ENCODE measurements at places on chromosomes 5 and 9.

DNA sequence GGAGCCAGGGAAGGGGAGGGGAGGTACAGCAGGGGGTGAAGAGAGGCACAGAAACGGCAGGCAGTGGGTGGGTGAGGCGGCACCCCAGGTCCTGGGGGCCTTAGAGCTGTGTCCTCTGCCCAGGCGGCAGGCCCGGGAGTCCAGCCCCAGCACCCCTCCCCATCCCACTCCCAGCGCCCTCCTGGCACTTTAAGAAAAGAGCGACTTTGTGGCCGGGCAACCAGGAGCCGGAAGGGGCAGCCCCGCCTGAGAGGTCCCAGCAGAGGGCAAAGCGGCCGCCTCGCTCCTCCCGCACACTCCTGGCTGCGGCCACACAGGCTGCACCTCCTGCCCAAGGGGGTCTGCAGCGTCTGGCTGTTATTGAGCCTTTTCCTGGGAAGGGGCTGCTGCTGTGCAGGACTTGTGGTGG lies 42.6 kb downstream of the NACC2 start:
- DNase-seq = no peak

GRCh38 chr9:112861155-112861554 lies 29.5 kb downstream of the SLC46A2 start:
- no peak for DNase-seq

DNA sequence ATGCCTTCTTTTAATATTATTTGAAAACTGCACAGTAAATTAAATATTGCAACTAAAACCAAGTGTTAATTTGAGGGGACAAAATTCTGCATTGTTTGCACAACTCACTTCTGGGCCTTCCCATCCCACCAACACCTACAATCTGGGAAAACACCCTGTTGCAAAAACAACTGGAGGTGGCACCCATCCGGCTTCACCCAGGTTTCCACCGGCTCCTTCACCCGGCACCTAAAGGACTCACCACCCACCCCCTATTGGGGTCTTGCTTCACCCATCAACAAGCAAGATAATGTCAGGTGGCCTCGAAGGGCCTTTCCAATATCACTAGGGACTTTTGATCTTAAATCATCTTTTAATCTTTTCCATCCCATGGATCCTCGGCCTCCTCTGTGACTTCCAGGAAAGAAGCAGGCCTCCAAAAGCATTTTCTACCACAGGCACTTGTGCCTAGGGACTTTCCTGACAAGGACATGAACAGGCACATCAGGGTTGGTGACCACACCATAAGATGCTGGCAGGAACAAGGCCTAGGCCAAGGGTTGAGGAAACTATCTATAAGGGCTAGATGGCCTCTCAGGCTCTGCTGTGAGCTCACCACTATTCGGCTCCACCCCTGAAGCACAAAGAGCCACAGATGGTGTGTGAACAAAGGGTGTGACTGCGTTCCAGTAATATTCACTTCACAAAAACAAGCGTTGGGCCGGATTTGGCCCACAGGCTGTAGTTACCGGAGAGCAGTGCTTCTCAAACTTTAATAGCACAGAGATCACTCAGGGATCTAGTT lies 205.1 kb downstream of the AUH start:
- no peak for DNase-seq

- no peak for DNase-seq
Observed at GRCh38 chr5:67082941-67083340, 113.7 kb downstream of the CD180 start.

DNA sequence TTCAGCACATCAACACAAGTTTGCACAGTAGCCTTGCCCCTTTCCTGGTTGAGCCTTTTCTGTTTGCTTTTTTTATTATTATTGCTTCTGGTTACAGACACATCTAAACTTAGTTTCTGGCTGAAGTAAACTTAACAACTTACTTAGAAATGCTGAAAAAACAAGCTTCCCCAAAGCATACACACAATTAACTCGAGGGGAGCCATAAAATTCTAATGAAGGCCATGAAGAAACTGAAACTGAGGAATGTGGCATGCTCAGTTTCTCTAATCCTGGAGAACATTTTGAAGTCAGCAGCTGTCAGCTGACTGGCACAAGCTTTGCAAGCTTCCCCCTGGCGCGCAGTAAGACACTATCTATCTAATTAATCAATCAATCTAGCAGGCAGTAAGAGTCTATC lies 3.7 kb downstream of the MYO10 start:
- DNase-seq = no peak

- DNase-seq = no peak
Observed at GRCh38 chr5:180649297-180650039, at the start of gene FLT4. Gene FLT4 (minus strand): TSS chr5:180649600. CDS start chr5:180649545, 55 bp downstream.

- no peak for DNase-seq
Observed at GRCh38 chr5:55027595-55027994, 3.5 kb downstream of the GZMK start.

DNA sequence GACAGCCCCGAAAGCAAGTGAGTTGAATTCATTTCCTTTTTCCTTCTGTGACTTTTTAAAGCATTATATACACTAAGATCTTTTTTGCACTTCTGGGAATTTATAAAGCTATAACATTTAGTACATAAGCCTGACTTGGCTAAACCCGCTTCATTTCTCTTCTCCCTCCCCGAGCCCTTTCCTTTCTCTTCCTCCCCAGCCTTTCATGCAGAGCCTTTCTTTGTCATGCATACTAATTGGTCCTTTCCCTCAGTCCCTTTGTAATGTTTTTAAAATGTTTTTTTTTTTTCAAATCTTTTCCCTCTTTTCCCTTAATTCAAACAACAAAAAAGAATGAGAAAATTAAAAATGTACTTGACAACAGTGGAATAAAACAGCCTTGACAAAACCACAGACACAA lies 246.4 kb downstream of the PSAT1 start:
- no peak for DNase-seq

- no peak for DNase-seq
Observed at GRCh38 chr5:149110406-149110805, 30.9 kb upstream of the ABLIM3 start.

- no peak for DNase-seq
Observed at GRCh38 chr9:79362100-79363081, 209.4 kb upstream of the TLE4 start.

DNA sequence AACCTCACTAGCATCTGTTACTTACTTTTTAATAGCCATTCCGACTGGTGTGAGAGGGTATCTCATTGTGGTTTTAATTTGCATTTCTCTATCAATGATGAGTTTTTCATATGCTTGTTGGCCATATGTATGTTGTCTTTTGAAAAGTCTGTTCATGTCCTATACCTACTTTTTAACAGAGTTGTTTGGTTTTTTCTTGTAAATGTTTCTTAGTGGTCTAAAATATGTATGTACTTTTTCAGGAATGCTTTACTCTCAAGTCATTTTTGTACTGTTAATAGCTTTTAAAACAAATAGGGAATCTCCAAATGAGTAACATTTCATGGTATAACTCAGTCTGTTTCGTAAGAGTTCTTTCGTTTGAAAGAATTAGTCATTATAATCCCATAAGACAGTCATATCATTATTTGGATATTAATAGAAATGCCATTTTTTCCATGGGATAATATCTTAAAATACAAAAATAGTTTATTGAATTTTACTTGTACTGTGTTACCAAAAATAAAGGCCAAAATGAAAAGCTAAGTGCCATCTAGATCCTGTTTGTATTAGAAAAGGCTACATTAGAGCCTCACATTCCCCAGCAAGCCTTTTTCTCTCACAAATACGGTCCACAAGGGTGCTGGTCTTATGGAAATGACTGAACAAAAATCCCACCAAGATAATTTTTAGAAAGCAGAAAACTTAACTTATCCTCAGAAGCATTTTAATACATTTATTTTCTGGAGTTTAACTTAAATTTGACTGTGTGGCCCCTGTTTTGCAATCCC lies 247.7 kb downstream of the PJA2 start:
- no peak for DNase-seq

- no peak for DNase-seq
Observed at GRCh38 chr5:16160706-16161105, 18.9 kb downstream of the MARCHF11 start.

DNA sequence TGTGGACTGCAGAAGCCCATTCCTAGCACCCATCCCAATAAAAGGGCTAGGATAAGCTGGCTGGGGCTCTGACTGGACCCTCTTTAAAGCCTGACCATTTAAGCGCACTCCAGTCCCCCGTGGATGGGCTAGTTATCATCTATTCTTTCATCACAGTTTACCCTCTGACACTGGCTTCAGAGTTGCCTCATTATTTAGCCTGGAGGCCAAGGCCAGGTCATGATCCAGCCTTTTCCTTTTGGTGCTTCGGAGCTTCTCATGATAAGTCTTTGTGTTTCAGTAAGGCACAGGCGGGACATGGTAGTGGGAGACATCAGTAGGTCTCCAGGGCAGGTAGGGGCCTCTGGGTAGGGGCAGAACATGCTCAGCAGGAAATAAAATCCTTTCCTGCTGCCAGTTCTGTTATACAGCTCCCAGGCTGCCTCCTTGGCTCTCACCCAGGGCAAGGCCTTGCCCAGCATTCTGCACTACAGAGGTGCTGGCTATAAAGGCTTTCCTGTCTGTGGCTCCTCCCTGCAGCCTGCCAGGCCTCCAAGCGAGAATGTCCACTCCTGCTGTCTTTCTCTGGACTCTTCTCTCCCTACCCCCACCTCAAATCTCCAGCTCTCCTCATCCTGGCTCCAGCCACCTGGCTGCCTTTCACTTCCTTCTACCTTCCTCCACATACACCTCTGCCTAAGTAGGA lies 128.8 kb downstream of the FSTL4 start:
- no peak for DNase-seq

GRCh38 chr5:137867664-137868063 lies at the start of gene MYOT:
Gene MYOT (plus strand): TSS chr5:137867860. CDS start chr5:137870652, 2,792 bp downstream.
- no peak for DNase-seq

- DNase-seq = no peak
Observed at GRCh38 chr5:157543825-157544622, 31.6 kb downstream of the ADAM19 start.

GRCh38 chr5:14225173-14225834 lies 82.2 kb downstream of the TRIO start:
- DNase-seq = no peak

DNA sequence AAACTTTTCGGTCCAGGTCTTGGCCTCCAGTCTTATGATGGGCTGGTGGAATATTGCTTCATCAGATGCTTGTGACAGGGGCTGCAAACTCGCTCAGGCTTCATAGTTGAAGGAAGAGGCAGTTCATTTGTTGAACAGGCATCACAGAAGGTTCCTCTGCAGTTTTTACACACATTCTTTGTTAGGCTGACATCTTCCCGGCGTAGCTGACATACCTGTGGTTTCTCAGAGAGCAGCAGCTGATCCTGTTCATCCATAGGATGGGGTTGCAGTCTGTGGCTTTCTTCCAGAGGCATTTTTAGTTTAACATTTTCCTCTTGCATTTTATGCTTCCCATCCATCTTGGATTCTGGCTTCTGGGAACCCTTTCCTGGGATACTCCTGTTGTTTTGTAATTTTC lies 1255.2 kb downstream of the EFNA5 start:
- DNase-seq = no peak

- DNase-seq = no peak
Observed at GRCh38 chr5:142737179-142737578, 33.0 kb upstream of the ARHGAP26 start.

GRCh38 chr5:131913603-131914002 lies 31.9 kb downstream of the MEIKIN start:
- no peak for DNase-seq

DNA sequence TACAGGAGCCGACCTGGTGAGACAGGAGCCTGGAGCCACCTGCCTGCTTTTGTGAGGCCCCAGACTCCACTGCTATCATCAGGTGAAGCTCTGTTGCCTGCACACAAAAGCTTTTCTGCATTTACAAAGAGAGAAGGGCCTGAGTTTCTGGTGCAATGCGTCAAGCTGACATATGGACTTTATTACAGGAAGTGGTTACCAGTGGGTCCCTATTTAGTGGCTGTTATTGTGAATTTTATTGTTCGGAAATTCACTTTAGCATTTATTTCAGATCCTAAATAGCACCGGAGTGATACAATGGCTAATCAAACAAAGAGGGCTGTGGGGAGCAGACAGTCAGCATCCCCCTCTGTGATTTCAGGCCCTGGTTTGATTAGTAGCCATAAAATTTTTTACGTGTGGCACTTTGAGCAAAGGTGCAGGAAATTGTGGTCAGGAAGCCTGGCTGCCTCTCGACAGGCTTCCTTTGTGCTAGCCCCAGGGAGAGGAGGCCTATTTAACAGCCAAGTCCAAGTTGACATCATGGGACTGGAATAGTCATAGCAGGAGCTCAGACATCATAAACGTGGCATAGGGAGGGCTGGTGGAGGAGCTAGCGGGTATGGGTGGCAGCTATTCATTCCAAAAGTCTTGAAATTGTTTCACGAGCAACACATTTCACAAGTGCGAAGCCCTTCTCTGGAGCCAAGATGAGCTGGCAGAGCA lies 8.4 kb downstream of the TGFBI start:
- DNase-seq = no peak

DNA sequence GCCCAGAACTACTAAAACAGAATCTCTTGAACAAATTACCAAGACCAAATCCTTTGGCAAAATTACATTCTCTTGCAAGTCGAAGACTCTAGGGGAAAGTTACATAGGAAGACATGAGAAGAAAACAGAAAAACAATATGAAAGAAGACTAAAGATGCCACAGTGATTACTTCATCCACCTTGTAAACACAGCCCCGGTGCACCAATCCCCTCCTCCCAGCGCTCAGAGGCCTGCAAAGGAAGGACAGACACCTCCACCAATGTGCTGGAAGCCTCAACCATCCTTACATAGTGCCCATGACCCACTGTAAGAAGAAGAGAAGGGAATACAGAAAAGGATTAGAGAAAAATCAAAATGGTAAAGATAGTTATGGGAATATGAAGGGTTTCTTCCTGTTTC lies 218.5 kb downstream of the SPOCK1 start:
- DNase-seq = no peak

DNA sequence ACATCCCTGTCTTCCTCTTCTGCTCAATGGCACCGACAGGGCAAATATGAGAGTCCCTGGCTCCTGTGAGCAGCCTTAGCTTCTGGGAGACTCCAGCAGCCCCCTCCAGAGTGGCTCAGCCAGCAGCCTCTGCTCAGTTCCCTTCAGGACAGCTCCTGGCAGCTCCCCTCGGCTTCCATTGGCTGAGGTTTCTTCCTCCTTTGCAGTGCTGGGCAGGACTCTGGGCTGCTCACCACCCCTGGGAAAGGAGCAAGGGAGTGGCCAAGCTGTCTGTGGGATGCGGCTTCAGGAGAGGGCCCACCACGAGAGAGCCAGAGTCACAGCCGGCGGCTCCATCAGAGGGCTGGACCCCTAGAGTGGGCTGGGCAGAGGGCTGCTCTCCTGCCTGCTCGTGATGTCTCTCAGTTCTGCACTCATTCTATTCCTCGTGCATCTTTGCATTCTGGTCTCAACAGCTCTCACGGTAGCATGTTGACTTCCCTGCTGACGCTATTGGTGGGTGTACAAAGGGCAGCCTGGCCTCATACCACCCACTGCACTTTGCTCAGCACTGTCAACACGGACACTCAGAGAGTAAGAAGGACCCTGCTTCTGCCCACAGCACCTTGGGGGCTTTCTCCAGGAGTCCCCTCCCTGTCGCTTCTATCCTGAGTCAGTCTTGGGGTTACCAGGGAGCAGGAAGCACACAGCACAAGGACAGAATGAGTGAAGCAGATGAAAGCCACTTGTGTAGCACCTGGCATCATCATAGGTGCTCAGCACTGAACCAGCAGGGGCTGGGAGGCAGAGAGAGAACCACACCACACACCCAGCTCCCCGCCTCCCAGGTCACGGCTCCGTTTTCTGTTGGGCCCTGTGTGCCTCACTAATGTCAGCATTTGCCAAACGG lies 80.9 kb upstream of the ALDH1B1 start:
- no peak for DNase-seq
